ENCODE measurements at places on chromosomes 7 and 10. TPM values are rescaled to one million over a fixed set of nuclear protein-coding genes. Genes with fewer than 3 reads are reported as not detected.

PIK3AP1 gene
- 49.0 TPM for total RNA-seq

SYCE1 gene
- not detected for total RNA-seq

TMEM139 gene
- 0.10 TPM for total RNA-seq

DPYSL4 gene
- 0.21 TPM for total RNA-seq

PLAU gene
- 9.7 TPM for total RNA-seq

NUTM2A gene
- total RNA-seq: 0.84 TPM

ADK gene
- 34.2 TPM for total RNA-seq

DNAH11 gene
- total RNA-seq: under 0.01 TPM

SNCG gene
- not detected for total RNA-seq

FERD3L gene
- total RNA-seq: not detected

CYTH3 gene
- 8.3 TPM for total RNA-seq

CALML3 gene
- total RNA-seq: not detected

AASS gene
- 2.6 TPM for total RNA-seq

ADAM22 gene
- 0.94 TPM for total RNA-seq

FGFR2 gene
- not detected for total RNA-seq

NXPH1 gene
- total RNA-seq: not detected

TRIL gene
- total RNA-seq: not detected

VSTM2A gene
- not detected for total RNA-seq

C7orf33 gene
- total RNA-seq: not detected

PRR15 gene
- not detected for total RNA-seq

ZNF518A gene
- total RNA-seq: 7.7 TPM

ZNF239 gene
- 0.31 TPM for total RNA-seq

SRRT gene
- 51.4 TPM for total RNA-seq

TMEM273 gene
- 3.5 TPM for total RNA-seq

AGR2 gene
- total RNA-seq: not detected

LRGUK gene
- total RNA-seq: 0.94 TPM

Measured in mononuclear cell (primary cell).